H1 (cell line): ENCODE measurements at places on chromosomes 3 and 15. TPM values are rescaled to one million over a fixed set of nuclear protein-coding genes. Genes with fewer than 3 reads are reported as not detected.

DNA sequence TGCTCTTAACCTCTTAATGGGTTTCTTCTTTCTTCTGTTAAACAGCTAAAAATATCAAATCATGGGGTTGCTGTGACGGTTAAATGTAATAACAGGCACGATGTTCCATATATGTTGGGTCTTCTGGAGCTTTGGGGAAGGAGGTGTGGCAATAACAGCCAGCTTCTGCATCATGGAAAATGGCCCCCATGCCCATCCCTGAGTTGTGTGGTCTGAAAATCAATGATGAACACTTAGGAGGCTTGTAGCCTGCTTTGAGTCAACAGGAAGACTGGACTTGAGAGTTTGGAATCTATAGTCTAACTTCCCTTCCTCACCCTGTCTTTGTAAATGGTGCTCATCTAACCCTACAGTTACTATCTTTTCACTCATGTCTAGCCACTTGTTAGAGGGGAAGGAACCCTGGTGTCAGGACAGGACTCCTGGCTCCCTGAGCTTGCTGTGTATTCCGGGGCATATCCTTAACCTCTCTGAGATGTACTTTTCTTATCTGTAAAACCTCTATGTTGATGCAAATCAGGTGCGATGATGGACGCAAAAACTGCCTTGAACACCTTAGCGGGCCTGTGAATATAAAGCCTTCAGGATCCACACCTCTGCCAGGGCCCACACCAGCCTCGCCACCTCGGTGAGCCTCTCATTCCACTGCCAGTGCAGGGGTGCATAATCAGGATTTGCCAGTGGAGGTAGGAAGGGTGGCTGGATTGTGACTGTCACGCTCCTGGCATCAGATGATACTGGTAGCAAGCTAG lies 27.5 kb downstream of the SMAD3 start:
- no peak for DNase-seq

- DNase-seq: no peak
These were observed 37.9 kb downstream of the CLK3 start for GRCh38 chr15:74653426-74654102.

GRCh38 chr3:59027607-59028006 lies 22.2 kb downstream of the CFAP20DC start:
- no peak for DNase-seq

GRCh38 chr15:63019511-63020109 lies 22.9 kb upstream of the TPM1 start:
- DNase-seq: no peak

GRCh38 chr15:81747026-81747425 lies 298.8 kb downstream of the MEX3B start:
- no peak for DNase-seq

Gene ISLR
- 0.35 TPM in 1 of 2 replicates, not detected in the other for total RNA-seq

GRCh38 chr15:76802411-76802810 lies 102.7 kb downstream of the SCAPER start:
- no peak for DNase-seq

Gene CLEC3B
- not detected in 2 replicates for total RNA-seq

DNA sequence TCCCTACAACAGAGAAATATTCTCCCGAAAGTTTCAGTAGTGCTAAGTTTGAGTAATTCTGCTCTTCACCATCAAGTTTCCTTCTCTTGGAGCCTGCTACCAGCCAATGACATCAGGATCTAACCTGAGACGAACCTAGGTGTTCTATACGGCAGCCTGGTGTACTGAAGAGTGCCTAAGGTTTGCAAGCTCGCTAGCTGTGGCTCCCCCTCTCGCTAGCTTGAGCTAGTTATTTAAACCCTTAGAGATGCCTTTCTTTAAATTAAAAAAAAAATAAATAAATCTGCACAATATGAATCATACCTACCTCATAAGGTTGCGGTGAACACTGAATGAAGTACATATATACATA lies 1.4 kb upstream of the COL8A1 start:
- no peak for DNase-seq

Gene RHCG
- total RNA-seq: 0.46 TPM in 1 of 2 replicates, not detected in the other

- DNase-seq: no peak
These were observed 10.2 kb downstream of the KBTBD13 start for GRCh38 chr15:65086680-65087111.

Gene MOBP
- total RNA-seq: 0.10 and 0.50 TPM in 2 replicates
